HT1080 (cell line): ENCODE measurements at places on chromosomes 4 and X.

GRCh38 chr4:118683513-118683912 is 1.7 kb upstream of the METTL14 start:
- peak; percentile 60 for DNase-seq

GRCh38 chrX:150696866-150697265 is 3.7 kb downstream of the MTMR1 start:
- no peak for DNase-seq

- DNase-seq: no peak
Observed at GRCh38 chr4:150289198-150289597, 211.0 kb downstream of the DCLK2 start.

GRCh38 chr4:128227991-128228571 is 59.5 kb downstream of the PGRMC2 start:
- no peak for DNase-seq

- DNase-seq: no peak
Observed at GRCh38 chr4:85446141-85446861, 28.6 kb upstream of the ARHGAP24 start.

DNA sequence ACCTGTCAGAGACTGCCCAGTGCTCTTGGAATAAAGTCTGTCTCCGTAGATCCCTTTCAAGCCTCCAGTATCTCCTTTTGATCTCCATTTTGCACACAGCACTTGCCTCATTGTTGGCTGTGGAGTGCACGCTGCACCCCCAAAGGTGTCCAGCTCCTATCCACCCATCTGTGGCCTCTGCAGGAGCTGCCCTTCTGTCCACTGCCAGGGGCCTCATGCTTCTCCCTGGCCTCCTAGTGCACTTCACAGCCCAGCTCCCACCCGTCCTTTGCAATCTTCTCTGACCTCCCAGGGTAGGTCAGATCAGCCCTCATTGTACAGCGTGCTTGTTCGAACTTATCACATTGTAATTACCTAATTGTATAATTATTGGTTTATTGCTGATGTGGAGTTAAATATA is 18.9 kb downstream of the KIT start:
- DNase-seq: no peak

GRCh38 chr4:47814618-47815295 is 23.1 kb downstream of the CORIN start:
- no peak for DNase-seq

DNA sequence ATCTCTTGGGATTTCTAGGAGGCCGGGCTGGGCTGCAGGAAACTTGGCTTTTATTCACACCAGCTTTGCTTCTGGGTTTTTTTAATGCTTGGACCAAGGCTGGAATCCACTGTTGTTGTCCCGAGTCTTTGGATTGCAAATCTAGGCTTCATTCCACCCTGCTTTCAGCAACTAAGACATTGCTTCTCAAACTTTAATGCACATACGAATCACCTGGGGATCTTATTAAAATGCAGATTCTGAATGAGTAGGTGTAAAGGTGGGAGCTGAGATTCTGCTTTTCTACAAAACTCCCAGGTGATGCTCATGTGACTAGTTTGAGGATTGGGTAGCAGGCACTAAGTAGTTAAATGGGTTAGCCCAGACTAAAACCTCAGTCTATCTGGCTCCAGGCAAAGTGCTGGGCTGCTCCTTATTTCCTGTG is 39.2 kb upstream of the GPC4 start:
- DNase-seq: no peak

GRCh38 chrX:87397103-87397886 is 120.3 kb upstream of the KLHL4 start:
- DNase-seq: no peak

DNA sequence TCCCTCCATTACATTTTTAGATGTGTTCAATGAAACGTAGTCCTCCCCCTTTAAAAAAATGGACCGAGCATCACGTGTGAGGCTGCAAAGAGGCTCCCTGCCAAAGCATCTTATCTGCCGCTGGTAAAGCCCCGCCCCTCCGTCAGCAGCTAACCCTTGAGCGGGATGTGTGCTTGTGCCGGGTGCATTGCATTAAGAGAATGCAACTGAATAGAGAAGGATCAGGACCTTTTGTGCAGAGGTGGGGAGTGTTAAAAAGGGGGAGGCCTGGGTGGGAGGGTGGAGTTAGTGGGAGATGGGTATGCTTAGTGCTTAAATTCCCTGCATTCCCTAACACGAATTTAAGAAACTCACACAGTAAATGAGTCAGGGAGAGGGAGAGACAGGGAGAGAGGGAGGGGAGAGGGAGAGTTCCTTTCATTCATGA is 66.0 kb downstream of the TBL1X start:
- peak; percentile 36 for DNase-seq

GRCh38 chrX:1392376-1393068 is 609 bp upstream of the SLC25A6 start:
- DNase-seq: peak; percentile 67

DNA sequence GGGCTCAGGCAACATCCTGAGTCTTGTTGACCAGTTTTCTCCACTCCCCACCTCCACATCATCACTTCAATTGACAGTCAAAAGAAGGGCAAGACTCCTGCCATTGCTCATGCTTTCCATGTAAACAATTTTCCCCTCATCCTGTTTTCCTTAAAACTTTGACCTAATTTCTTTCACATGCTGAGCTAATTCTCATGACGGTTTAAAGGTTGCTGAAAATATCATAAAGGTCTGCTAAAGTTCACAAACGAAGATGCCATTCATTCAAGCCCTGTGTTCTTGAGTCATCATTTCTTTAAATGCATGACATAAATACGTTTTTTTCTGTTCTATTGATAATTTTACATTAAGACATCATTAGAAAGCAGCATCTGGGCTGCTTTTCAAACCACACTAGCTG is 353.9 kb downstream of the NKX6-1 start:
- DNase-seq: no peak

- no peak for DNase-seq
Observed at GRCh38 chr4:100881283-100881682, 363.5 kb upstream of the EMCN start.

DNA sequence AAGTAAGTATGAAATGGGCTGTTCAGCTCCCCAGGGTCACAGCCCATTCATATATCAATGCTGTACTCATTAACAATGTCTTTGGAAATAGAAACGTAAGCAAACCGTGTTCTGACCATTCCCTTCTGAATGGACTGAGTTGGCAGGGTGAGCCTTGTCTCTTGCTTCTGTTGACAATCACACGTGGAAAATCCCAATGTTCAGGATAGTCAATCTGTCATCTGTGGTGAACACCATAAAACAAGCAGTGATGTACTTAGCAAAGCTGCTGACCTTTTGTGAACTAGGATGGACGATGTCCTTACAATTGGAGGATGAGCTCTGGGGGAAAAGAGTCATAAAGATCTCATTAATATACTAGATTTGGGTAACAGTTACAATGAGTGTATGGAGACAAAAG is 109.6 kb upstream of the PAQR3 start:
- DNase-seq: no peak

GRCh38 chrX:137575596-137576255 is 9.8 kb downstream of the ZIC3 start:
- no peak for DNase-seq

GRCh38 chr4:147822128-147822527 is 90.2 kb downstream of the ARHGAP10 start:
- DNase-seq: no peak

GRCh38 chr4:2412885-2413716 is 5.3 kb downstream of the ZFYVE28 start:
- DNase-seq: peak; percentile 100

- no peak for DNase-seq
Observed at GRCh38 chr4:118898684-118899138, 10.1 kb downstream of the SYNPO2 start.

DNA sequence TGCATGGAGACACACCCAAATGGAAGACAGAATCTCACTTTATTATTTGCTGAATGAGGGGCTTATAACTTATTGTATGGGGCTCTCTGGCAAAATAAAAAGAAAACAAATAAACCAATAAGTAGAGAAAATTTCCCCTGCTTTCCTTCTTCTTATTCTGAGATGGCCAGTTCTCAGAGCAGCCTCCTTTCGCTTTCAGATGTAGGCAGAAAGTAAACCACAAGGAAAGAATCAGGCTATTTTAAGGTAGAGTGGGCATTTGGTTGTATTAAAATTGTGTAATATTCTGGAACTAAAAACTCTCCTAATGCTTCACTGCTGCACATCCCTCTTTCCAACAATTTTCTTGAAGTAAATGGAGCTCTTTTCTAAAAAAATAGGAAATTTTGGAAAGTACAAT is 241.8 kb downstream of the GALNTL6 start:
- no peak for DNase-seq

- DNase-seq: no peak
Observed at GRCh38 chr4:154348657-154349056, 142.9 kb downstream of the DCHS2 start.

DNA sequence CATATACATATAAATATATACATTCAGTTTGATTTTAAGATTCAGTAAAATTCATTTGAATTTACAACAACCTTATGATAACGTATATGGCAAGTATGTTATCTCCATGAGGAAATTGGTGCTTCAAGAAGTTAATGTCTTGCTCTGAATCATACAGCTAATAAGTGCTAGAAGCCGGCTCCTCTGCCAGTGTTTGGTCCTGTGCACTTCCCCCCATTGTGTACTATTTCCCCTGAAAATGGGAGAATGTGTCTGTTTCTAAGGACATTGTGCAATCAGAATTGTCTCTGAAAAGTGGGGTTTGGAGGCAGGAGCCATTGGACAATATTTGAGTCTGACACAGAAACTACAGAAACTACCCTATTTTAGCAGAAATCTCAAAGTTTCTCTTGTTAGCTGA is 135.9 kb downstream of the CPE start:
- no peak for DNase-seq

DNA sequence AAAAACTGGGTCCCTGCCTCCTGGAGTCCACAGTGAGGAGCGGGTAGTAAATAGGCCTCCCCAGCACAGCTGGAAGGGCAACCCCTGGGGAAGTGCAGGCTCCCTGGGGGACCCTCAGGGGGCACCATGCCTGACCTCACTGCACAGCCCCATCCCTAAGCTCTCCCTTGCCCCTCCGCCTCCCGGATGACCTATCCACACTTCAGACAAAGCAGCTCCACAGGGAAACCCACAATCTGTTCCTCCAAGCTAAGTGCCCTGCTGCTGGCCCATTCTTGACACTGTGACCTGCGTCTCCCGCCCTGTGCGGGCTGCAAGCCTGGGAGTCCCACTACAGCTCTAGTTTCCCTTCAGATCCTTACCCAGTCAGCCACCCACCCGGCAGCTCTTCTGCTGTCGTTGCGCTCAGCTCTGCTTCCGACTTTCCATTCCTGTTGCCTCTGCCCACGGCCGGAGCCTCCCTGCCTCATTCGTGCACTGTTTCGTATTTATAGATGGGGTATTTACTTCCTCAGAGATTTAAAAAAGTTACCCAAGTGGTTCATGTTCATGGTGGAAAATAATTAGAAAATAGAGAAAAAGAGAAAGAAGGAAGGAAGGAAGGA is 47.0 kb upstream of the STOX2 start:
- DNase-seq: no peak

DNA sequence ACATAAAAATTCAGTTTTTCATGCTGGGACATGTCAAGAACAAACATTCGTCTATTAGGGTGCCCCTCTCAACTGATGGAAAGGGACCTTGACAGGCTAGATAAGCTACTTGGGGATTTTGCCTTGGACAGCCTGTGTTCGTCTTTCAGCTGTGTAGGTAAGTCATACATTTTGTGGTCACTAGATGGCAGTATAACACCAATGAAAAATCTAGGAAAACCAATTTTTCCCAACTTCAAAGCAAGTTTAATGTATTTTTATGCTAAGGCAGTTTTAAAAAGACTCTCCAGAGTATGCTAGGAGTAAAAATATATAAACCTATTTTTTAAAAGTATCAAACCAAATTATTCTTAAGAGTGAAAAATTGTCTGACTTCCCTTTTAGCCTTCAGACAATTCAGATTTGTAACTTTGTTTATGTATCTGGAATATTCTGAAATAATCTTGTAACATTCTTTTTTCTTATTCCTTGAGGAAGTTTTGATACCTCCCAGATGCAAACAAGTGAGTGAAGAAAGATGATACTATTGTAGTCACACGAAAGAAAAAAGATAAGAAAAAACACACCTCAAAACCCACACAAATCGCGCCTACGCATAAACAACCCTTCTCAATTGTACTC is 158.3 kb downstream of the CPE start:
- peak; percentile 43 for DNase-seq

DNA sequence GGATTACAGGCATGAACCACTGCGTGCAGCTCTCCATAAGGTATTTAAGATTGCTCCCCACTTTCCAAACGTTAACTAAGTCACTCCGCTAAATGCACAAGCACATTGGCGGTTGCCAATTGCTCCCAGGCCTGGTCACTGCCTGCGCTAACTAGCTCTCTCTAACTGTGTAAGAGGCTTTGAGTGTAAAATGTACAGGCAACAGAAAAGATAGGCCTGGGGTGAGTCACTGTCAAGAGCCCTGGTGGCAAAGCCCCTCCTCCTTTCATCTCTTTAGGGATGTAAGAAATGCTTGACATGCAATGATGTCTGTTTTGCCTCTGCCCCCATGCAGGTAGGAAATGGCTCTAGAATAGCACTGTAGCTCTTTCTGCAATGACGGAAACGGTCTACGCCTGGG is 329.7 kb upstream of the GATB start:
- DNase-seq: peak; percentile 59

DNA sequence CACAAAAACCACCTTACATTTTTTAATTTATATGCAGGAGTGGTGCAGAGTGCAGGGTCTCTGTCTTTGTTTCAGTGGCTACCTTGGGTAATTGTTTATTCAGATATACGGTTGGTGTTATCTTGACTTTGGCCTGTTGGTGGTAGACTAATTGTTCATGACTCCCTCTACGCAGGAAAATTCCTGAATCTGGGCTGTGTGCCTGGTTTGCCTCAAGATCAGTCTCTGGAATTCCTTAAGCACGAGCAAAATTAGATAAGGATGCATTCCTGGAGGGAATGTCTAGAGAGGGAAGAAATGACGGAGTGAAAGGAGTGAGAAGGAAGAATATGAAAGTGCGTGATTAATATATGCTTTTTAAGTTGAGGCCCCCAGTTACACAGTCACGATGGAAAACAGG is 576.9 kb upstream of the PCDH10 start:
- peak; percentile 43 for DNase-seq

DNA sequence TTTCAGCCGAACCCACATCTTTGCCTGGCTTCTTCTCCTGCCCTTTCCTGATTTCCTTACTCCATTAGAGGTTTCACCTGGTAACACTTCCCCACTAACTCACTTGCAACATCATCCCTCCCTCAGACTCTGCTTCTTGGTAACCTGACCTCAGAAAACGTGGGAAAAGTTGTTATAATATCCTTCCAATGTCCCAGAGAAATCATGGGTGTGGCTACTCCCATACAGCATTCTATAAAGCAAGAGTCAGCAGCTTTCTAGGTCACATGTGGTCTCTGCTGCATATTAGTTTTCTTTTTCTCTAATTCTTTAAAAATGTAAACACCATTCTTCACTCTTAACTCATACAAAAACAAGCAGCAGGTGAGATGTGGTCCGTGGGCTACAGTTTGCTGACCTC is 283.1 kb upstream of the MAOA start:
- no peak for DNase-seq

- DNase-seq: peak; percentile 2
Observed at GRCh38 chrX:17375637-17376430, 834 bp downstream of the NHS start.
